ENCODE measurements at places on chromosomes 5 and 9.

- DNase-seq: no peak
These were observed 98.2 kb downstream of the PCSK5 start for GRCh38 chr9:75988663-75989062.

DNA sequence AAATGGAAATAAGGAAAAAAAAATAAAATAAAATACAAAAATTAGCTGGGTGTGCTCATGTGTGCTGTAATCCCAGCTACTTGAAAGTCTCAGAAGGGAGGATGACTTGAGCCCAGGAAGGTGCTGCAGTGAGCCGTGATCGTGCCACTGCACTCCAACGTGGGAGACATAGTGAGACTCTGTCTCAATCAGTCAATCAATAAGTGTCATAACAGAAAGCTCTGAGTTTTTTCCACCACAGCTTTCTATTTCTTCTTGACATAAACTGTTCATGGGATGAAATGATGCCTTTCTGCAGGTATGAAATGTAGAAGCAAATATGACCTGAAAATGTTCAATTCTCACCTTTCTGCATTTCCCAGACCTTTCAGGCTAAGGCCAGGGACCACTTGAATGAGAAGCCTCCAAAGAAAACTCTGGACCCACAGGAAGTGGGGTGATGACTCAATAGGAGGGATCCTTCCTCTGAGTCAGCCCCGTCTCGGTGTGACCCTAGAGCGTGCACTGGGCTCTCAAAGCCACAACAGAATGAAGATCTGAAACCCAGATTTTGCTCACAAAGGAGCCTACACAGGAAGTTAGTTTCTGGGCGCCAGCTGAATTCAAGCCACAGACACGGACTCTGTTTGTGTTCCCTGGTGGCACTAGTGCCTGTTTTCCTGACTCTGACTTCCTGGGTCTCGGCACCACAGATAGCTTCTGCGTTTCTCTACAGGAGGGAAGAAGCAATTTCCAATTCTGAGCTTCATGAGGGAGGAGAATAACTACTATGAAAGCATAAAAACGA, 62.0 kb downstream of the ANKH start:
- DNase-seq: peak; percentile 32

- DNase-seq: no peak
These were observed 6.0 kb upstream of the CCIN start for GRCh38 chr9:36163049-36163785.

GRCh38 chr5:169942181-169942580, 38.1 kb downstream of the INSYN2B start:
- DNase-seq: no peak
